ENCODE measurements at places on chromosomes 2 and 18. TPM values are rescaled to one million over a fixed set of nuclear protein-coding genes. Genes with fewer than 3 reads are reported as not detected.

The PROKR1 gene
- total RNA-seq = not detected

The PLEKHH2 gene
- 25.0 TPM for total RNA-seq

The C2orf81 gene
- 11.6 TPM for total RNA-seq

The RBM44 gene
- 0.72 TPM for total RNA-seq

The SERPINB3 gene
- total RNA-seq = not detected

The NT5C1B gene
- not detected for total RNA-seq

The EVA1A gene
- 28.1 TPM for total RNA-seq

The EFEMP1 gene
- 171 TPM for total RNA-seq

The MOGAT1 gene
- total RNA-seq = not detected

The UPP2 gene
- total RNA-seq = 0.19 TPM

The INHBB gene
- total RNA-seq = 3.7 TPM

The ABCG8 gene
- 0.13 TPM for total RNA-seq

DNA sequence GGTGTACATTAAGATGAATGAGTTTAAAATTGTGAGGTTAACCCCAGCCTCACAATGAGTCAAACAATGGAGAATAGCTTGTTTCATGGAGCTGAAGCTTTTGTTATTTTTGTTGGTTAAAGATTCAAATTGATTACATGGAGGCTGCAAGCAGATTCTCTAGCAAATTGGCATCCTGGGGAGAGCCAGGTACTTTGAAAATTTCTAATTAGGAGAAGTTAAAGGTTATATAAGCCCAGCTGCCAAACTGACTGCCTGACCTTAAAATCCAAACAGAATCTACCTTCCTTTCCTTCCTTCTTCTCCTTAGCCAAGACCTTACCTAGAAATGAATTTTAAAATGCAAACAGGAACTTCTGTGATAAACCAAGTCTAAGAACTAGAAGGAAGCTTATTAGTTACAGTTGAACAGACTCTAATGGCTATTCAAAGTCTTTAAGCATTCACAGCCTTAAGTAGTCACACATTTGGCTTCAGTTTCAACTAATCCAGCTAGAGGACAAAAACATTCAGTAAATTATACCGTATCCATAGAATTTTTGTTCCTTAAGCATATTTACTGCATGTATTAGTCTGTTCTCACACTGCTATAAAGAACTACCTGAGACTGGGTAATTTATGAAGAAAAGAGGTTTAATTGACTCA is 31.5 kb upstream of the PGAP1 start:
- no peak for DNase-seq

DNA sequence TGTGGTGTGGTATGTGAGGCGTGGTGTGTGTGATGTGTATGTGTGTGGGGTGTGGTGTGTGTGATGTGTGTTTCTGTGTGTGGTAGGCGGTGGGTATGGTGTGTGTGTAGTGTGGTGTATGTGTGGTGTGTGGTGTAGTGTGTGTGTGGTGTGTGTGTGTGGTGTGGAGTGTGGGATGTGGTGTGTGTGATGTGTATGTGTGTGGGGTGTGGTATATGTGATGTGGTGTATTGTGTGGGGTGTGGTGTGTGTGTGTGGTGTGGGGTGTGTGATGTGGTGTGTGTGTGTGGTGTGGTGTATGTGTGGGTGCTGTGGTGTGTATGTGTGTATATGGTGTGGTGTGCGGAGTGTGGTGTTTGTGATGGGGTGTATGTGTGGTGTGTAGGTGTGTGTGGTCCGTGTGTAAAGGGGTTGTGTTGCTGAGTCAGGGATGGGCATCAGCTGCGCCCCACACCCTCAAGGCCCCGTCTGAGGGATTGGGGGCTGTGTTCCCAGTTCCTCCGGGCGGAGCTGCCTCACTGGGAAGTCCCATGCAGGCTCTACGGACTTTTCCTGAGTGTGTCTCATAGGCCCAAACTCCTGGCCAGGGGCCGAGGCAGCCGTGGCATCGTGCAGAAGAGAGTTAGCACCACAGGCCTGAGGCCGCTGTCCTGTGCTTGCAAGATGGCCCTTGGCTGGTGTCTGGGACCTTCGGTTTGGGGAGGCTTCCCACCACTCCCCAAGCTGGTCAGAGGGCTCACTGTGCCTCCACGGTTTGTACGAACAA is 18.2 kb upstream of the ARL4C start:
- no peak for DNase-seq

- no peak for DNase-seq
Observed at GRCh38 chr2:34242763-34243123, 643.6 kb upstream of the FAM98A start.

DNA sequence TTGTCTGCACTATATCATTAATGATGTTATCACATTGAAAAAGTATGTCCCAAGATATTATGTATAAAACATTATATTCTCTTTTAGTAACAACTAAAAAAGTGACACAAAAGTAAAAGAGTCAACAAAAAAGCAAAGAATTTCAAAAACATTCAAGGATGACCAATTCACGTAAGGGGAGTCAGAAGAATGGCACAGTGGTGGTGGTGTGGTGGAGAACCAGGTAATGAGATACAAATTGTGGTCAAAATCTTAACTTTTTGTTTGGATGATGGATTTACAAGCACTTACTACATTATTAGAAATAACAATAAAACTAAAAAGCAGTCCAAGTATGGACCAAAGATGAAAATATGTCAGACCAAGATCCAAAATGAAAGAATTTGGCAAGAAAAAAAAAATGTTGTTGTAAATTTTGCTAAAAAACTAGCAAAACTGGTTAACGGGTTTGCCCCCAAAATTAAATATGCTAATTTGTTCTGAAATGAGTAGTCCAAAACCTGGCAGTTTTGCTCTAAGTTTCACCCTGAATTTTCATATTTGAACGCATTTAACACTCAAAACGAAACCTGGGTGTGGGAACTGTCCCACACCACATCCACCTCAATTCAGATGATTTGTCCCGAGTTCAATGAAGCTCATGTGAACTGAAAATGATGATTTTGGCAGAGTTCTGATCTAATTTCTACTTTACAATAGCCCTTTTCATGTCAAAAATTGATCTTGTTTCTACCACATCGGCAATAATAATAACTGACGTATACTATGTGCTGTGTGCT is 135.8 kb downstream of the IKZF2 start:
- no peak for DNase-seq

DNA sequence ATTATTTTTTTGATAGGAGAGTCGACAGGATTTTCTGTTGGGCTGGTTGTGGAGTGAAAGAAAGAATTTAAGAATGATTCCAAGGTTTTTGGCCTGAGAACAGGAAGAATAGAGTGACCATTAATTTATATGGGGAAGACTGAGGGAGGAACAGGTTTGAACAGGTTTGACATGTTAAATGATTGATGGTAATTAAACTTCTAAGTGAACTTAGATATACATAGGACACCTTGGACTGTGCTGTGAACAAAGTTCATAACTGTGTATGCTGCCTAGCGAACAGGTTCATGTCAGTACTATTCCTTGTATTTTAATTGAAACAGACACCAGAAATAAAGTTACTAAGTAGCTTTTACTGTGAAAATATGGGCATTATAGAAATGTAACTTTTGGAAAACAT is 212.0 kb downstream of the SPAG16 start:
- no peak for DNase-seq

- DNase-seq = no peak
Observed at GRCh38 chr2:150228936-150229335, 258.5 kb downstream of the RND3 start.

DNA sequence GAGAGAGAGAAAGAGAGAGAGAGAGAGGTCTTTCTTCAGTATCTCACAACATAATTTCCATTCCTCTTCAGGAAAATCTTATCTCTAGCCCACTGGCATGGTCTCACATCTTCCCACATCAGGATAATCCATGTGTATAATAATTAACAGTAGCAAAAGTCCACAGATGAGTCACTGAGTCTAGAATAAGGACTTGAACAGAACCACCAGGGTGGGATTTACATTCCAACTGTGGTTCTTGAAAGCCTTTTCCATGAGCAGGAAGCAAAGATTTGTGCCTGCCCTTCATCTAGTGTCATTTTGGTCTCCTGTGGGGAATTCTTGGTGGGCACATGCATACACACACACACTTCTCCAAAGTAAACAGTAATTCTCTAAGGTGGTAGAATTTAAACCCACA is 107.1 kb upstream of the TCF4 start:
- DNase-seq = no peak

GRCh38 chr2:69957965-69958364 is 3.5 kb downstream of the ASPRV1 start:
- DNase-seq = no peak

DNA sequence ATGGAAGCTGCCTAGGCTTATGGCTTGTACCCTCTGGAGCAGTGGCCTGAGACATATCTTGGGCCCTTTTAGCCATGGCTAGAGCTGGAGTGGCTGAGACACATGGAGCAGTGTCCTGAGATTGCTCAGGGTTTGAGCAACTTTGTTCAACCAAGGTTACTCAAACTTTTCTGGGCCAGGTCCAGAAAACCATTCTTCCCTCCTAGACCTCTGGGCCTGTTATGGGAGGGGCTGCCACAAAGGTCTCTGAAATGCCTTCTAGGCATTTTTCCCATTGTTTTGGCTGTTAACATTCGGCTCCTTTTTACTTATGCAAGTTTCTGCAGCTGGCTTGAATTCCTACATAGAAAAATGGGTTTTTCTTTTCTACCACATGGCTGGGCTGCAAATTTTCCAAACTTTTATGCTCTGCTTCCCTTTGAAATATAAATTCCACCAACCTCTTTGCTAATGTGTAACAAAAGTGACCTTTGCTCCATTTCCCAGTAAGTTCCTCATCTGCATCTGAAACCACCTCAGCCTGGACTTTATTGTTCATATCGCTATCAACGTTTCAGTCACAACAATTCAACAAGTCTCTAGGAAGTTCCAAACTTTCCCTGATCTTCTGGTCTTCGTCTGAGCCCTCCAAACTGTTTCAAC is 84.9 kb upstream of the MAP4K3 start:
- DNase-seq = no peak

DNA sequence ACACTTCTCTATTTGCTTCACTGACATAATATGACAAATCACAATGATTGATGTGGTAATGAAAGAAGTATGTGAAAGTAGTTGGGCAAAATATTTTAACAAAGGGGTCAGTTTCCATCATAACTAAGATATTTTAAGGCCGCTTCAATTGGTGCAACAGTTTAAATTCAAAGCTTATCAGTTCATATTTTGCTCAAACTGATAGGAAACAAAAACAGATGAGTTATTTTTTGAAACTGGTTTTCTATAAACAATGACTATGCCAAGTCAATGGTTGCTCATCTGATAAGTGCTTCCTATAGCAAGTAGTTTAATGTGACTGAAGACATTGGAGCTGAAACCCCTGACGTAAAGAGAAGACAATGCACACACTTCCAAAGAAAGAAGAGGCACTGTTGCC is 1290.7 kb downstream of the SUCLG1 start:
- no peak for DNase-seq

- no peak for DNase-seq
Observed at GRCh38 chr2:105057005-105057404, 19.1 kb downstream of the MRPS9 start.

Data from kidney (tissue), 22 donors.